NCI-H1436 (cell line): ENCODE measurements at places on chromosomes 7 and 10.

DNA sequence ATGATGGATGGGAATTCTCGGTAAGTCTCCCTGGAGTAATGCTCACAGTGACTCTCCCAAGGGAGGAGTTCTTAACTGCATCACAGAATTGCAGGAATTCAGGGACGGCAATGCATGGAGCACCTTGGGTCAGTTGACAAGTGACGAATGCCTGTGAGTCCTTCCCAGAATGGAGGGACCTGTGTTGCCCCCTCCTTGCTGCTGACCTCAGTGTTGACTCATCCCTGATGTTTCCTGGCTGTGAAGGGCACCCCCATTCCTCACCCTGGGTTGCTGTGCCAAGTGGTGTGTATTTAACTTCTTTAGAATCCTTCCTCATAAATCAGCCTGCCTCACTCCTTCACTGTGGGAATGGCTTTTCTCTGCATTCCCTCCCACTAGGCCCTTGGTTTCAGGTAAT lies 98.9 kb downstream of the LRMDA start:
- no peak for DNase-seq

- DNase-seq = no peak
Observed at GRCh38 chr7:117395743-117396142, 31.6 kb downstream of the ASZ1 start.

GRCh38 chr10:114388275-114388674 lies 16.0 kb downstream of the AFAP1L2 start:
- DNase-seq = no peak

DNA sequence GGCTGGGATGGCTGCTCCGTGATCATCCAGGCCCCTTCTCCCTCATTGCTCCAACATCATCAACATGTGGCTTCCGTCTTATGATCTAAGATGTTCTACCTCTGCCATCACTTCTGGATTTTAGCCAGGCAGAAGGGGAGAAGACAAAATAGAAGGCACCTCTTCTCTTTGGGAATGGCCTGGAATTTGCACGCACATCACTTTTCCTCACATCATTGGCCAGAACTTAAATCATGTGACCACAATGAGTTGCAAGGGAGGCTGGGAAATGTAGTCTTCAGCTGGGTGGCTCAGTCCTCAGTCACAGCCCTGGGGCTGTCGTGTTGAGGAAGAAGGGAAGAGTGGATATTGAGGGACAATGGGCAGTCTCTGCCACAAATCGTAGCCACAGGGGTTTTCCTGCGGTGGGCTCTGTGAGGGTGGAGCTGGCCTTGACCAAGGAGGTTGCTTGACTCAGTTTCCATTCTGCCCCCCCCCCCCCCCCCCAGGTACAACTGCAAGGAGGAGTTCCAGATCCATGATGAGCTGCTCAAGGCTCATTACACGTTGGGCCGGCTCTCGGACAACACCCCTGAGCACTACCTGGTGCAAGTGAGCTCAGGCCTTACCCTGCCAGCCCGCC lies 50.3 kb downstream of the PALD1 start:
- no peak for DNase-seq

DNA sequence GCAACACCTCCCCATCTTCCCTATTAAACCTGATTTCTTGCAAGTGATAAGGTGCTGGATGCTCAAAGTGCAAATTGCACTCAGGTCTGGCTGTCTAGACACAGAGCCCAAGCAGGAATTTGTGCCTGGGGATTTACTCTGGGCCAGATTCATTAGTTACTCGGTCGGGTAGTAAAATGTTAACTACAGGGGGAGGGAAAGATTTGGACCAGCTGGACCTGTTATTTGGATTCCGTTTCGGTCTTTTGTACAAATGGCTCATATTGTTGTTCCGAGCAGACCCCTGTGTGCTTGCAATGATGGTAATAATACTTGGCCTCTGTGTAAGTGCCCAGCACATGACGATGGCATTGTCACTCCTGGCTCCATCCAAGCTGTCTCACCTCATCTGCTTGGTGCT lies 609.6 kb downstream of the KCNMA1 start:
- DNase-seq = no peak

DNA sequence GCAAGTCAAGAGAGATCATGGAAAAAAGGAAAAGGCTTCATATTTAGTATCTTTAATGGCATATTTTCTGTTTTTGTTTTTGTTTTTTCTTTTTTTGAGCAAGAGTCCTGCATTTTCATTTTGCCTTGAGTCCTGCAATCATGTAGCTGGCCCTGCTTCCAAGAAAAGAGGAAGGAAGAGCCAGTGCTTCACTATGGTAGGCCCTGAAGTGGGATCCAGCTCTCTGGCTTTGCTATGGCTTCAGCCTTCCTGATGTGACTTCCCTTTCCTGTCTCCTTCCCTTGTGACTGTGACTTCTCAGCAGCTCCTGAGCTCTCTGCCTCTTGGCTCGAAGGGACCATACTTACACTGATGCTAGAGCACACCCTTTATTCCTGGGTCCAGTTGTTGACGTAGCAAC lies 512.3 kb downstream of the INHBA start:
- DNase-seq = no peak

- DNase-seq = no peak
Observed at GRCh38 chr7:42964849-42965805, 33.0 kb downstream of the MRPL32 start.
